ENCODE measurements at places on chromosomes 16 and 17. TPM values are rescaled to one million over a fixed set of nuclear protein-coding genes. Genes with fewer than 3 reads are reported as not detected.

- DNase-seq = peak; percentile 45
Observed at GRCh38 chr17:5049314-5049841, 14.2 kb upstream of the SLC52A1 start.

The HAGH gene
- total RNA-seq = 24.6 TPM

GRCh38 chr16:57278494-57278893 is 6.0 kb downstream of the PLLP start:
- no peak for DNase-seq

The HSF5 gene
- not detected for total RNA-seq

GRCh38 chr17:83180996-83181481 is 101.6 kb downstream of the METRNL start:
- no peak for DNase-seq

DNA sequence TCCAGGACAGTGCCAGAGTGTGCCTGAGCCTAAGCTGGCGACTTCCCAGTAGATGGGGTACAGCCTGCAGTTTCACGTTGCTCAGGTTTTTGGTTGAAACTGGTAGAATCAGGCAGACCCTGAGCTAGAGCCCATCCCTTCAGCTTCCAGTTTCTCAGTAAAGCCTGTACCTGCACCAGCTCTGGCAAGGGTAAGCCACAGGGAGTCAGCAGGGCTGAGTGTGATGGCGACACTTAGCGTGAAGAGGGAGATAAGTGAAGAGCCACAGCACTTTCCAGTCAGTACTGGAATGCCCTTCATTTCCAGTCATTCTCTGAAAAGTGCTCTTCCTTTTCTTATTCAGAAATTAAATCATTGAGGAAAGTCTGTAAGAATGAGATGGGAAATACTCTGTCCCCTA is 22.4 kb downstream of the PLD6 start:
- DNase-seq = no peak

DNA sequence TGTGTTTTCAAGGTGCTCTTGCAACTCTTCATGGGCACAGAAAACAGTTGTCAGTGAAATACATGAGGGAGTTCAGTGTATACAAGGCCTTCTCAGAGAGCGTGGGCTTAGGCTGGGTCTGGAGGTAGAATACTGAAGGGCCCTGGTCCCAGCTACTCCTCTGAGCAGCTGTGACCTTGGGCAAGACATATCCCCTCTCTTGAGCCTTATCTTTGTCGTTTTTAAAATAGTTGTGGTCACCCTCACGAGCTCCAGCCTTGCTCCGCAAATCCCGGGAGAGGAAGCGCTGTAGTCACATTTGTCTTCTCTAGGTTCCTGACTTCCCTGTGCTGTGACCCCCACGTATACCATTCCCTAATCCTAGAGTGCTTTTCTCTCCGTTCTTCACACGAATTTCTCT is 3.6 kb downstream of the ZNRF1 start:
- no peak for DNase-seq

The MT3 gene
- not detected for total RNA-seq

DNA sequence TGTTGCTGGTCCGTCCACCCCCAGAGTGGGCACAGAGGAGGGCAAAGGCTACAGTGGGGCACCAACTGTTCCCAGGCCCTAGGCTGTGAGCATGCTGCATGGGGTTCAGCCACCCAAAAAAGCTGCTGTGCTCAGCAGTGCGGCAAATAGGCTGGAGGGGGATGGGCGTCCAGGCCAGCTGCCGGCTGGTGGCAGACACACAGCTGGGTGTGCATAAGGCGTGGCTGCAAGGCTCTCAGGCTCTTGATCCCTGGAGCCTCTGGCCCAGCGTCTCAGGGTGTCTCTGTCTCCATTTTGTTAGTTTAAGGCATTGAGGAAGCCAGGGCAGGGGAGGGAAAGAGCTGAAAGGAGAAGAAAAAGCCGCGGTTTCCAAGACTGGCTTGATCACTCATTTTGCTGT is 8.8 kb downstream of the RPL19 start:
- DNase-seq = peak; percentile 29

- DNase-seq = peak; percentile 74
Observed at GRCh38 chr16:85206472-85207356, 94.4 kb upstream of the CIBAR2 start.

GRCh38 chr17:40516581-40517285 is 15.3 kb upstream of the TNS4 start:
- DNase-seq = peak; percentile 48

The TBC1D3G gene
- not detected for total RNA-seq

The FBXW10 gene
- 0.32 TPM for total RNA-seq

DNA sequence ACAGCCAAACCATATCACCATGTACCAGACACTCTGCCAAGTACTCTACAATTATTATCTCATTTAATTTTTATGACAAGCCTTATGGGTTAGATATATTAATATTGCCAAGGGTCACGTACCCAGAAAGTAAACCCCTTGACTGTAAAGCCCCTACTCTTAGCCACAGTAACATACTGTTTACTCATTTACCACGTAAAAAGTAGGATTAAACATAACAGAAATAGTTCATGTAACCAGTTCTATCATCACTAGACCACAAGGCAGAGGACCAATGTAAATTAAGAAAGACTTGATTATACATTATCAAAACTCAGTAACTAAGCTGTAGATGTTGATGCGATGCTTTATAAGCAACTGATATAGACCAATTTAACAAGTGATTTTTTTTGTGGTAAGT is 101.5 kb upstream of the CNTNAP4 start:
- no peak for DNase-seq

DNA sequence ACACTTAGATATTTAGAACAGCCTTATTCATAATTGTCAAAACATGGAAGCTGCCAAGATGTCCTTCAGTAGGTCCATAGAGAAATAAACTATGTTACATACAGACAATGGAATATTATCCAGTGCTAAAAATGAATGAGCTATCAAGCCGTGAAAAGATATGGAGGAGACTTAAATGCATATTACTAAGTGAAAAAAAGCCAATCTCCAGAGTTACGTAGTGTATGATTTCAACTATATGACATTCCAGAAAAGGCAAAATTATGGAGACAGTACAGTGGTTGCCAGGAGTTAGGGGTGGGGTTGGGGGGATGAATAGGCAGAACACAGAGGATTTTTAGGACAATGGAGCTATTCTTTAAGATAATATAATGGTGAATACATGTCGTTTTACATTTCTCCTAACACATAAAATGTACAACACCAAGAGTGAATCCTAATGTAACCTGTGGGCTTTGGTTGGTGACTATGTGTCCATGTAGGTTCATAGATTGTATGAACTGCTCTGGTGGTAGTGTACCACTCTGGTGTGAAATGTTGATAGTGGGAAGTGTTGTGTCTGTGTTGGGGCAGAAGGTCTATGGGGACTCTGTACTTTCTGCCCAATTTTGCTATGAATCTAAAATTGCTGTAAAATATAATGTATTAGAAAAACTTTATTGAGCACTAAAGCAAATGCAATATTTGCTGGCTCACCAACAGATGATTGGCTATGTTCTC is 122.6 kb downstream of the USP22 start:
- no peak for DNase-seq

The E4F1 gene
- 25.9 TPM for total RNA-seq

DNA sequence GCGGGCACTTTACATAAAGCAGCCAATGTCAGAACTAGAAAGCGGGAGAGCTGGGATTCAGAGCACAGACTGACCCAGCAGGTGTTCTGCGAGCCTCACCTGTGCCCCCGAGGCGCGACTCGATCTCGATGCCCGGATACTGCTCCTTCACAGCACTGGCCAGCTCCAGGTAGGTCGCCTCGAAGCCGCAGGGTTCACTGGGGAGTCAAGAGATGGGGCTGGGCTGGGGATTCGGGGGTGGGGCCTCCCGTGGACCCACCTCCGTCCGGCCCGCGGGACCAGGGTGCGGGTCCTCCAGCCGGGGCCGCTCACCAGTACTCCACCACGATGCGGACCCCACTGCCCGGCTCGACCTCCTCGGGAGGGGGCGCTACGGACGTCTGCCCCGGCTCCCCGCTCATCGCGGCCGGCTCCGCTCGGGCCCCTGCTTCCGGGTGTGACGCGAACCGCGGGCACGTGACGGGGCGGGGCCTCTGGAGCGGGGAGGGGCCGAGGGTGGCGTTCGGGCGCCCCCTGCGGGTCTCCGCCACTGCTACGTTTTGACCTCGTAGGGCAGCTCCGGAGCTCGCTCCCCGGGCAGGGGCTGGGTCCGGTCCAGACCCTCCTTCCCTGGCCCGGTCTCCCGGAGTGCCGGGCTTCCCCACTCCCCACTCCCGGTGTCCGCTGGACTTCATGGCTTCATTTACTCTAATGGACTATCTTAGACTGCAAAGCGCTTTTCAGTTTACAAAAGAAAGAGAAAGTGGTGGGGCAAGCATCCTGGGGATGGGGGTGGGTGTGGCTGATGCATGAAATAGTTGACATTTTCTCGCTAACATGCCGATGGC is at the start of gene MIEN1:
Gene MIEN1 (minus strand): TSS at position 438 of the 827 bp plus-strand sequence. CDS start 37 bp downstream, at position 401.
- peak; percentile 81 for DNase-seq

The SLC7A5 gene
- 56.4 TPM for total RNA-seq

DNA sequence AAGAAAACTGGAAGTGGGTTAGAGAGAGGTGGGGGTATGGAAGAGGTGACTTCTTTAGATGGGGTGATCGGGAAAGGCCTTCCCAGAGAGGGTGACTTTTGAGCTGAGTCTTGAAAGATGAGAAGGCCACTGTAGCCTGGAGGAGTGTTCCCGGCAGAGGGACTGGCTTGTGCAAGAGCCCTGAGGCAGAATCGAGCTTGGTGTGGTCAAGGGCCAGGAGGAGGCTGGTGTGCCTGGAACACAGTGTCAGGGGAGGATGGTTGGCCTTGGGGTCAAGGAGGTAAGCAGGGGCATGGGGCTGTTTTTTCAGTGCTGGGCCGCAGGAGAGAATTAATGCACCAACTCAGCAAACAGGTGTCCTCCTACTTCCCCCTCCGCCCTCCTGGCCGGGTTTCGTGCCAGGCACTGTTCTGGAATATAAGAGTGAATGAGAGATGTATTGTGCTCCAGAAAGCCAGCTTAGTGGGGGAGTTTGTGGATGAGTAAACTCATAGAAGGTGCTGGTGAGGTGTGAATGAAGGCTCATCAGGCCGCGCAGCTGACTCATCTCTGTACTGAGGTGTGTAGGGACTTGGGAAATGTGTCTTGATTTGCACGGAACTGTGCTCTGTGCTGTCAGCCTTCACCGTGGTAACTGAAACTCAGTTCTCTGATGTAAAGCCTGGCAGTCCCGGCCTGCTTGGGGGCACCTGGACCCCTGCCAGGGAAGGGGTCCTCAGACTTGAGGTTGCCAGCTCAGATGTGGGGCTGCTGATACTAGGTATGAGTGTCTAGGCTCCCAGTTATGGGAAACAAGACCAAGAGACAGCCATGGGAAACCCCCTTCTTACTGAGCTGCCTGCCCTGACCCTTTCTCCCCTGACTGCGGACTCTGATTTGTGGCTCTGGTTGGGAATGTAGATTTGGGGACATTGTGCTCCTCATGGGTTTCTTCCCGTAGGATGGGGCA is 15.3 kb downstream of the KSR1 start:
- DNase-seq = no peak

DNA sequence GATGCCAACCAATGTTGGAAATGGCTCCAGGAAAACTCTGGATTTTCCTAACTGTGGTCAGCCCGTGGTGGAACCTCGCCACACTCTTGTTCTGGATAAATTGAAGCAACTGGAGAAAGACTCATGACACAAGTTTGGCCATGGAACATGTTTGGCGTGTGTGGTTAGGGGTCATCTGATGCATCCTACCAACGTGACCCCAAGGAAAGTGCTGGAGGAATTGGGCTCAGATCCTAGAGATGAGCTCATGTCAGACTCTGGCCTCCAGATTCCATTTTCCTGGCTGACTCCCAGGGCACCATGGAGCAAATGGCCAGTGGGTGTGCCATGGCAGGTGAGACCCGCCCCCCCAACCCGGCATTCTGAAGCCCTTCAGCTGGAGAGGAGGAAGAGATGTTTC is 58.5 kb downstream of the CACNG5 start:
- no peak for DNase-seq

The NEUROD2 gene
- not detected for total RNA-seq

- DNase-seq = no peak
Observed at GRCh38 chr17:48747445-48748363, 19.2 kb upstream of the HOXB13 start.

The OTOP3 gene
- total RNA-seq = not detected

- DNase-seq = no peak
Observed at GRCh38 chr16:84379008-84379708, 10.8 kb downstream of the ATP2C2 start.

DNA sequence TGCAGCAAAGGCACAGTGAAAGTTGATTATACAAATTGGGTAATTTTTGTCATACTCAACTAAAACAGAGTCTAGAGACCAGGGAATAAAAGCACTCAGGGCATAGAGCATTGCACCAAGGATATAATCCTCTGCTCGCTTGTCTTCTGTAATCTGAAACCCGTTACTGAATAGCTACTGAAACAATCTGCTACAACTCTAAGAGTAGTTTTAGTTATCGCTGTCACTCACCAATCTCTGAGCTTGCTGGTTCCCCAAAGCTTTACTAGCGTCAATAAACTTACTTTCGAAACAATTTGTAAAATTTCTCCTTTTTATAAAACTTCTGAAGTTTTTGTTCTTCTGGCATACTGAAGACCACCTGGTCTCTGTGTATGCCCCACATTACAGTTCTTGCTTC is 22.9 kb upstream of the SLC35G3 start:
- DNase-seq = no peak

GRCh38 chr17:73553311-73553710 is 90.9 kb downstream of the SDK2 start:
- no peak for DNase-seq

GRCh38 chr17:38559051-38559879 is 46.5 kb downstream of the SRCIN1 start:
- peak; percentile 67 for DNase-seq

GRCh38 chr16:86285421-86285820 is 224.9 kb upstream of the FOXF1 start:
- DNase-seq = no peak

The METTL26 gene
- 78.3 TPM for total RNA-seq

DNA sequence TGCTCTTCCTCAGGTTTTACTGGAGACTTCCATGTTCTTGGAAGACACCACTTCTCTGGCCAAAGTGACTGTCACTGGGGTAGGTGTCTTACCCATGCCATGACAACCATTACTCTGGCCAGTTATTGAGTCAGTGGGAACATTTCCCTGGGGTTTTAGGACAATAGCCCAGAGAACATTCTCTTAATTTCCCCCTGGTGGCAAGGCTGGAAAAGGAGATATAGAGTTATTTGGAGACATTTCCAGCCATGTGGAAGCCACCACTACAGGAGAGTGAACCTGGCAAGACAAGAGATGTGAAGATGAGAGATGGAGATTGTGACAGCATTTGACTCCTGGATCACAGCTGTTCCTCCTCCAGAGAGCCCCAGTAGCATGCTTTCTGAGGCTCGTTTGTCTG is 106.2 kb downstream of the CDK5R1 start:
- DNase-seq = no peak
